Cortex of kidney (tissue), 1 donor: ENCODE measurements at places on chromosomes 6 and 20.
A peak's percentile ranks its signal among the peaks of the same experiment; 100 is the strongest.

- DNase-seq, result no peak
Measured at GRCh38 chr6:14040042-14040441, 77.5 kb upstream of the CD83 start.

DNA sequence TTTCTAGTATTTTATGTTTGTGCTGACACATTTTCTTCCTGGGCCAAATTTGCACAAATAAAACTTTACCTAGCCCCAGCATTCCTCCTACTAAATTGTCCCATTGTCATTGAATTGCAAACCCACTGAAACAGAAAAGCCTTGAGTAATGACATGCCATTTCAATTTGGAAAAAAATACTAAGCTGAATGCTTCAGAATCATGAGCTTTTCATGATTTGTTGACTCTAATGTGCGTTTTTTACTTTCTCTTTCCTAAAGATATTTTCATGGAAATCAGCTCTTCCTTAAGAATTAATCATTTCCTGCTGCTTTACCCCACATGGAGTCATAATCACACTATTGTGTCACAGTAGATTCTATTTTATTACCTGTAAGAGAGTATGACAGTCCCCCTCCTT, 47.4 kb downstream of the TRDN start:
- DNase-seq, result no peak

DNA sequence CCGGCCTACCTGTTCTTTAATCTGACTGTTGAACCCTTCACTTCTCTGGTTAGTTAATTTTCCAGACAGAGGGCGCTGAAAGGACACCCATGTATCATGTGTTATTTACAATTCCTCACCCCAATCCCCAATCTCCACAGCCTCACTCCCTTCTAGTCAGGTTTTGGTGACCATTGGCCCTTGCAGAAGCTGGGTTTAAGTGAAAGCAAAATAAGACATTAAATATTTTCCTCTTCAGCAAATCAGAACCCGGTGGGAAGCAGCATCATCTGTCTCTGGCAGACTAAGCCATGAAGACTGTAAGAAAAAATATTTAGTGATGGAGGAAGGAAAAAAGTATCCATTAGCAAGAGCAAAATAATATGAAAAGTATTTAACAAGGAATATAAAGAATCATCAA, 9.4 kb upstream of the HLA-DQA1 start:
- no peak for DNase-seq

GRCh38 chr6:40399888-40400457, 187.2 kb downstream of the LRFN2 start:
- DNase-seq, result no peak

DNA sequence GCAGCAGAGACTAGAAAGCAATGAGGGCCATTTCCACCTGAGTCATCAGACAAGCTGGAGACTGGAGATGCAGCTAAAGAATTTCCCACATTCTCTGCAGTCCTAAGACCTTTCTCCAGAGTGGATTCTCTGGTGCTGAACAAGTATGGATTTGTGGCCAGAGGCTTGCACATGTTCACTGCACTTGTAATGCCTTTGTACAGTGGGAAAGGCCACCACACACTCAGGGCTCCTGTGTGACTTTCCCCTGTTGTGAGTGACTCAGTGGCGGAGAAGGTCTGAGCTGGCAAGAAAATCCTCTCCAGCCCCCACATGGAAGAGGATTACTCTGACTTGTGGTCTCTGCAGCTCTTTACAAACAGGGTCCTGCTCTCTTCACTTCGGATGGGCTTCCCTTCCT, 192.3 kb downstream of the C6orf118 start:
- no peak for DNase-seq

- no peak for DNase-seq
Measured at GRCh38 chr6:157672726-157673412, 150.2 kb upstream of the SNX9 start.

- DNase-seq, result no peak
Measured at GRCh38 chr6:160393891-160394653, 45.9 kb downstream of the SLC22A3 start.

GRCh38 chr6:63272397-63272796, 47.4 kb downstream of the LGSN start:
- no peak for DNase-seq

GRCh38 chr6:111852725-111853124, 20.5 kb downstream of the FYN start:
- no peak for DNase-seq

GRCh38 chr6:150191809-150192208, 49.0 kb downstream of the PPP1R14C start:
- DNase-seq, result no peak

GRCh38 chr6:34202329-34203201, 34.1 kb upstream of the HMGA1 start:
- DNase-seq, result no peak

DNA sequence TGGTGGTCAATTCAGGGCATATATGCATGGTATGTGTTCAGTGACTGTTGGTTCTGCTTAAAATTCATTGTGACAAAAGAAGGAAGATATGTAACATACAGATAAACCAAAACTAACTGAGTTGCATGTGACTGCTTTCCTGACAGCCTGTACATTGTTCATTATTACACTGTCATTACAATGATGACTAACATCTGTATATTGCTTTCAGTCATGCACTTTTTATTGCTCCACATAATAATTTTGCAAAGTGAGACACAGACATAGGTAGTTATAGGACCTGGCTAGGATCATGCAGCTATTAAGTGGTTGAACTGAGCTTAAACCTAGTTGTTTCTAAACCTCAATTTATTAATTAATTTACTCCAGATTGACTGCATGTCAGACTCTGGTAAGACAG, 703.2 kb downstream of the HDGFL1 start:
- DNase-seq, result no peak

GRCh38 chr6:154981079-154981870, 13.8 kb upstream of the TIAM2 start:
- DNase-seq, result no peak

- no peak for DNase-seq
Measured at GRCh38 chr20:49245921-49246740, 26.9 kb downstream of the DDX27 start.

- DNase-seq, result no peak
Measured at GRCh38 chr20:36173451-36173933, 19.0 kb downstream of the EPB41L1 start.

DNA sequence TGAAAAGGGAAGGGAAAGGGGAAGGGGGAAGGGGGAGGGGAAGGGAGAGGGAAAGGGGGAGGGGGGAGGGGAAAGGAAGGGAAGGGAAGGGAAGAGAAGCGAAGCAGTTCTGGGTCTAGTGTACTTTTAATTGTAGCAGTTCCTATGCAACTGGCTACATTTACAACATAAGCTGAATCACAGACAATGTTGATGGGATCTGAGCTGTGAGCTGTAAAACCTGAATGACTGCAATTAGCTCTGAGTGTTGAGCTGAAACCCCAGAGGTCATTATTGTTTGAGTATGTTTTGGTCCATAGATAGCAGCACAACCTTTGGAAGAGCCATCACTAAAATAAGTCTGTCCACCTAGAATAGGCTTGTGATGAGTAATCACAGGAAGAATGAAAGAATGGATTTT, 7.2 kb upstream of the ABHD12 start:
- DNase-seq, result no peak

DNA sequence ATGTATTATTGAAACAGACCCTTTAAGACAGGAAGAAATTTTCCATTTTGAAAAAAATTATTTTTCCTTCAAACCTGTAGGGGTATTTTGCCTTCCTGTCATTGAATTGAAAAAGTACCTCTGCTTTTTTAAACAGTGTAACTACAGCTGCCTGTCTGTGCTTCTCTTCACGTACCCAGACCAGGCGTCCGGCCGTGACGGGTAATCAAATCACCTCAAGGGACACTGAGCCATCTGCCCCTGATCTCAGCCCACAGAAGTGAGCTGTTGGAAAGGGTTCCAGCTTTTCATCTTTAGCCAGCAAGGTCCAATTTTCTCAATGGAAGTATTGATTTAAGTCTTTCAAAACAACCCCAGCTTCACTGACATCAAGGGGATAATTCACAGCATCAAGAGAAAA, 58.0 kb downstream of the SLC35D3 start:
- no peak for DNase-seq

GRCh38 chr6:10583509-10583901, 62.4 kb downstream of the GCNT2 start:
- no peak for DNase-seq

GRCh38 chr6:144284783-144285547, at the start of gene UTRN:
Gene UTRN (plus strand): TSS chr6:144285335. CDS start chr6:144291829, 6,494 bp downstream.
- peak; percentile 11 for DNase-seq

DNA sequence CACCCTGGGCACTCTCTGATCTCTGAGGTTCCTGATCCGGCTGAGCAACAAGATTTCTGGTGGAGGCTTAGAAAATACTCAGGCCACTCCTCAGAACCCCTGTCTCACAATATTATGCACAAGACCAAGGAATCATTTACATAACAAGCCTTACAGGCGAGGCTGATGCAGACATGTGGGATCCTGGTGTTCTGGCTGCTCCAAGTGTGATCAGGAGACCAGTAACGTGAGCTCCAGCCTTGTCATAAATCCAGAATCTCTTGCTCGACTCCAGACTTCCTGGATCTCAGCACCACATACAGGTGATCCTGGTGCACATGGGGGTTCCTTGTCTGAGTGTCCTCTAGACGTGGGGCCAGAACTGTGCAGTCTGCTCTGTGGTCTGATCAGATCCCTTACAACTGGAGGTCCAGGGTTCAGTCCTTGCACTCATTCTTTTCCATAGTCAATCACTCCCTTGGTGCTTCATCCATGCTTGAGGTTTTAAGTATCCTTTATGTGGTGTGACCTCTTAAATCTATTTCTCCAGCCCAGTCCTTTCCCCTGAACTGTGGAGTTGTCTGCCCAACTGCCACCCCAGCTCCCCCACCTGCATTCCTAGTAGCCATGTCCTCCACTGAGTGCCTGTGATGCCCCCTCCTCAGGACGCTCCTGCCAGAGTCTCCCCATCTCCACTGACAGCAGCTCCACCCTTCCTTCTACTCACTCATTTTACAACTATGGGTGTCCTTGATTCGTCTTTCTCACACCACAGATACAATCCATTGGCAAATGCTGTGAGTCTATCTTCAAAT, 5.1 kb downstream of the HLA-C start:
- no peak for DNase-seq

- DNase-seq, result no peak
Measured at GRCh38 chr6:21998582-21998981, 298.3 kb downstream of the PRL start.

- DNase-seq, result no peak
Measured at GRCh38 chr6:43246301-43247113, 3.2 kb downstream of the TTBK1 start.
